GM23248 (cell line): ENCODE measurements at places on chromosomes 4 and X.

DNA sequence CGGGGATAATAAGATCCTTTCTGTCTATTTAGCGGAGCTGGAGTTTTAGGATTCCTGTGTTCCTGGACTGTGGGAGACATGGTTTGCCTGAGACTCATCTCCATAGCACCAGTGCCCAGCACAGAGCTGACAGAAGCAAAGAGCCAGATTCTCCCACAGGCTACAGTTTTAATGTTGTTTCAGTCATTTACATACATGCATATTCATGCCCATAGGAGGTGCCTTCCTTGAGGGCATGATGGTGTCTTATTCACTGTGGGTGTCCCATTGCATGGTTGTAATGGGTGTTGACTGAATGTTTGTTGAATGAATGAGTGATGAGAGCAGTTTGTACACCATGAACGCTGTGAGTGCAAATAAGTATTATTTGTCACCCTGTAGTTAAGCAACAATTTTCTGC lies 260.6 kb downstream of the EVC2 start:
- no peak for DNase-seq

DNA sequence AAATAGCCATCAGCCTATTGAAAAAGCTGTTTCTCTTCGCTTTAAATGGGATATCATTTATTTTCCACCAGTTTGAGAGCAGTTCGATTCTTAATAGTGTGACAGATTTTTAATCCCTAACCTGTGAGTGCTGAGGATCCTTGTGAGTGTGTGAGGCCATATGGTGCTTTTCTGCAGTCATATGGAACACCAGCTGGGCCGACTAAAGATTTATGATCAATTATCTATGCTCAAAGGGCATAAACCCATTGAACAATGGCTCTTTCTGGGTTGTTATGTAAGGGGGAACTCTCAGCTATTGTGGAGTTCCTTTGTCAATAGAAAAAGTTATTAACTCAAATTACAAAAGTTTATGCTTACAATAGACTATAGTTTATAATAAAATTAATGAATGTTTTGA lies 1003.6 kb downstream of the FAT4 start:
- no peak for DNase-seq

- DNase-seq, result peak; percentile 39
Measured at GRCh38 chr4:168708108-168708507, 211.3 kb downstream of the PALLD start.

DNA sequence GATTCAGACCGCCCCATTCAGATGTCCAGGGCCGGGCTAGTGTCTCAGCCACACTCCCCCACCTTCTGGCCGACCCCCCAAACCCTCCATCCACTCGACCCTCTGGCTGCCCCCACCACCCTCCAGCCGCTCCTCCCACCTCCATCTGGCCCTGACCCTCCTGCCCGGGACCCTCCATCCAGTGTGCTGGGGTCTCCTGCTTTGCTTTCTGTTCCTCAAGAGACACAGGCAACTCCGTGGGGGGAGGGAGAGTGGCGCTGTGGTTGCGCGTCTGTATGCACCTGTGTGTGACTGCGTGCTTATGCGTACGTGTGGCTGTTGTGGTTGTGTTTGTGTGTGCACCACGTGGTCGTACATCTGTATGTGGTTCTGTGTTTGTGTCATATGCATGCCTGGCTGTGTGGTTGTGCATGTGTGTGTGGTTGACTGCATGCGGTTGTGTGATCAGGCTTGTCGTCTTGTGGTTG lies 33.3 kb downstream of the CPLX1 start:
- DNase-seq, result no peak
